ENCODE measurements at places on chromosomes 1 and 21.

- DNase-seq, result no peak
Measured at GRCh38 chr1:42679364-42679983, 2.7 kb upstream of the YBX1 start.

DNA sequence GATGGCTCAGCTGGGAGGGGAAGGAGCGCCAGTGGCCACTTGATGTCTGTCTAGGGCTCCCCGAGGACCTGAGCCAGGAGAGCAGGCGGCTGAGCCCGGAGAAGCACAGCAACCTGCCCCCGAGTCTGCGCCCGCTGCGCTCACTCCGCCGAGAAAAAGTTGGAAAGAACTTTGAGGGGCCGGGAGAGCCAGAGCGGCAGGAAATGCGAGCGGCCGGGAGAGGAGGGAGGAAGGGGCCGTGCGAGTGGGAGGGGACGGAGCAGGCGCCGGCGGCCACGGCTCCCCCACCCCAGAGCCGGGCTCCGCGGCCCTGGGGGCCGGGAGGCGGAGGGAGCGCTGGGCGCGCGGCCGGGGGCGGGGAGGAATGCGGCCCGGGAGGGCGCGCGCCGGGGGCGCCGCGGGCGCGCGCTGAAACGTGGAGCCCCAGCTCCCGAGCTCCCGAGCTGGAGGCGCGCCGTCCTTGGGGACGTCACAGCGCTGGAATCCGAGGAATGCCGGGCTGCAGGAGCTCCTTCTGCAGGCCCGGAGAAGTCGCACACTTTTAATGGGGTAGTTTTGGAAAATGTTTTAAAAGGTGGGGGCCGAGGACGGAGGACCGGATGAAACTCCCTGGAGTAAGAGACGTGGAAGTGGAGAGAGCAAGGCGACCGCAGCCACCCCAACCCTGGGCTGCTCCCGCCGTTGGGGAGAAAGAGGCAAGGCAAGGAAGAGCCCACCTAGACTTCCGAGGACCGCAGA is at the start of gene PTPN14:
Gene PTPN14 (minus strand): TSS at position 167 of the 738 bp plus-strand sequence. CDS start 86,799 bp downstream, outside the sequence.
- DNase-seq, result peak; percentile 62

GRCh38 chr1:25817840-25818501 is 1.8 kb upstream of the MTFR1L start:
- DNase-seq, result no peak

- no peak for DNase-seq
Measured at GRCh38 chr1:171566467-171566866, 55.6 kb upstream of the MYOCOS start.

DNA sequence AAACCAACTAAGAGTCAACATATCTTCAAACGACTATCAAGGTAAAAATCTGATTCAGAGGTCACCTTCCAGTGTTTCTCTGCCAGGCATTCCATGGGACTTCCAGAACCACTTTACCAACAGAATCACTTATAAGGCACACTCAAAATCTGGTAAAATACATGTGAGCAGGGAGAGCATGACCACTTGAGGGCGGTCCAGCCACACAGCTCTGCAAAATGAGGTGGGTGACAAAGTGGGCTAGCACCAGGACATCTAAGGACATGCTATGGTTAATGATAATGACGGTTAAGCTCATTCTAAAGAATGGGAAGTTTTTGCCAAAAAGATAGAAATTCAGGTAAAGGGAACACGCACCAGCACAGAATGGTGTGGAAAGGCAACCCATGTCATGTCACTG is 24.5 kb upstream of the GLIS1 start:
- no peak for DNase-seq
